ENCODE measurements at places on chromosomes 16 and 17.

GRCh38 chr16:51696376-51696775 is 545.3 kb upstream of the SALL1 start:
- no peak for DNase-seq

DNA sequence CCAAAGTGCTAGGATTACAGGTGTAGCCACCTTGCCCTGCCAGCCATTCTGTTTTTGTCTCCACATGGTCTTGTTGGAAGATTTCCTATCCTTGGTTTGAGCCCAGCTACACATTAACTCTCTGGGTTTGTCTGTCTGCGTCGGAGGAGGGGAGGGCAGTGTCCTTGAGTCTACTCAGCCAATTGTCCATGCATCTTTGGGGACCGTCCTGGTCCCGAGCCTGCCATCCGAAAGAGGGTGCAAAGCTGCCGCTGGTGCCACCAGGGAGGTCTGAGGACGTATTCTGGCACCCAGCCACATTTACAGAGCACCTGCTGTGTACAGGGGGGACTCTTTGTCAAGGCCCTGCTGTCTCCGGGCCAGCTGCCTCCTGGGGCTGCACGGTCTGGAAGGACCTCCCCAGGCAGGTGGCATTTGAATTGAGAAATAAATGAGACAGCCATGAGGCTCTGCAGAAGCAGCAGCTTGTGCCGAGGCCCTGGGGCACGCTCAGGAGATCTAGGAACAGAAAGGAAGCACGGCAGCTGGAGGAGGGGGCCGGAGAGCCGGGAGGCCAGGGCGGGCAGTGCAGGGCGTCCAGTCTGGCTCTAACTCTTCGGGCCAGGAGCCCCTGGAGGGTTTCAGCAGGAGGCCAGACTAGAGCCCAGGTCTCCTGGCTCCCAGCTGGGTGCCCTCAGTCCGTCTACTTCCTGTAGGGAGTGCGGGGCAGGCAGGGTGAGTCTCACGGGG is 1.5 kb downstream of the CYBA start:
- no peak for DNase-seq

DNA sequence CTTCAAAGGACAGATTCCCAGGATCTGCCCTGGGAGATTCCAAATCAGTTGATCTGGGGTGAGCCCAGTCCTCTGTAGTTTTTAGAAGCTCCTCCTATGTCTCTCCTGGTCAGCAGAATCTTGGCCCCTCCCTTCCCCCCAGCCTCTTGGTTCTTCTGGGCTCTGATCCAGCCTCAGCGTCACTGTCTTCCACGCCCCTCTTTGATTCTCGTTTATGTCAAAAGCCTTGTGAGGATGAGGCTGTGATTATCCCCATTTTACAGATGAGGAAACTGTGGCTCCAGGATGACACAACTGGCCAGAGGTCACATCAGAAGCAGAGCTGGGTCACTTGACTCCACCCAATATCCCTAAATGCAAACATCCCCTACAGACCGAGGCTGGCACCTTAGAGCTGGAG is 840 bp upstream of the CDH5 start:
- DNase-seq: no peak

DNA sequence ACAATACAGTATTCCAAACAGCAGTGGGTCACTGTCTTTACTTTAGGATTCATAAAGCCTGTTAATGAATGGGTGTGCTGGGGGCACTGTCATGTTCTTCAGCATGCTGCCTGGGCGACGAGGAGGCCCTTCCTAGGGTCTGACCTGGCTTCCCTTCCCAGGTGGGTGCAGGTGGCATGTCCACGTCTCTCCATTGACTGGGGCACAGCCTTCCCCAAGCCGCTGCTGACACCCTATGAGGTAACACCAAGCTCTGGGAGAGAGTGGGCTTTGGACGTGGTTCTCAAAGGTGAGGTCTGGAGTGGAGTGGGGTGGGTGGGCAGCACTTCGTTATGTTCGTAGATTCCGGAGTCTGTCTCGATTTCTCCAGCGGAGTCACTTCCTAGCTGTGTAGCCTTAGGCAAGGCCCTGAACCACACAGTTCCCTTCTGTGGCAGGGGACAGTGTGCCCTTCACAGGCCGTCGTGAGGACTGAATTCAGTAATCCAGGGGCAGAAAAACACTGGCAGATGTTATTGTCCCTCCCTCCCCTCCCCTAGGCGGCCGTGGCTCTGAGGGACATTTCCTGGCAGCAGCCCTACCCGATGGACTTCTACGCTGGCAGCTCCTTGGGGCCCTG is 771 bp upstream of the OVCA2 start:
- no peak for DNase-seq

GRCh38 chr17:78255953-78256706 is 24.7 kb downstream of the TMEM235 start:
- DNase-seq: no peak

GRCh38 chr16:49355933-49356665 is 17.5 kb upstream of the C16orf78 start:
- no peak for DNase-seq

- no peak for DNase-seq
These were observed 1.1 kb upstream of the CD19 start for GRCh38 chr16:28930652-28931051.

DNA sequence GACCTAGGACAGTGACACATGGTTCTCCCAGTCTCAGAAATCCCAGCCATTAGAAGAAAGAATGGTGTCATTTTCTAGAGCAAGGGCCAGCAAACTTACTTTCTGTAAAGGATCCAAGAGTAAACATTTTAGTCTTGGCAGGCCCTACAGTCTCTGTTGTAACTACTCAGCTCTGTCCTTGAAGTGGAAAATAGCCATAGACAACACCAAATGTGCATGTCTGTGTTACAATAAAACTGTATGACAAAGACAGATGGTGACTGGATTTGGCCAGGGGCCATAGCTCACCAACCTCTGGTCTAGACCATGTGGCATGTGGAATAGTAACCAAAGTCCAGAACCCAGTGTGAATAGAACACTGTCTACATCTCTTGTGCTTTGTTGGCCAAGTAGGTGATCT is 286.5 kb downstream of the HS3ST4 start:
- no peak for DNase-seq
